ENCODE measurements at places on chromosomes 7 and 10.

GRCh38 chr7:1011297-1012003, 28.5 kb downstream of the CYP2W1 start:
- DNase-seq, result no peak

GRCh38 chr10:103546401-103546800, 52.9 kb downstream of the NEURL1 start:
- no peak for DNase-seq

GRCh38 chr7:2732959-2733584, 45.1 kb downstream of the AMZ1 start:
- DNase-seq, result no peak

- no peak for DNase-seq
Measured at GRCh38 chr7:102819151-102819550, 70.4 kb downstream of the FAM185A start.

All from NCI-H146 (cell line).